ENCODE measurements at places on chromosomes 7 and 10.

- DNase-seq, result no peak
Observed at GRCh38 chr10:86837663-86838062, 81.2 kb downstream of the BMPR1A start.

GRCh38 chr7:70470746-70471145 is 661.2 kb upstream of the GALNT17 start:
- peak; percentile 18 for DNase-seq

DNA sequence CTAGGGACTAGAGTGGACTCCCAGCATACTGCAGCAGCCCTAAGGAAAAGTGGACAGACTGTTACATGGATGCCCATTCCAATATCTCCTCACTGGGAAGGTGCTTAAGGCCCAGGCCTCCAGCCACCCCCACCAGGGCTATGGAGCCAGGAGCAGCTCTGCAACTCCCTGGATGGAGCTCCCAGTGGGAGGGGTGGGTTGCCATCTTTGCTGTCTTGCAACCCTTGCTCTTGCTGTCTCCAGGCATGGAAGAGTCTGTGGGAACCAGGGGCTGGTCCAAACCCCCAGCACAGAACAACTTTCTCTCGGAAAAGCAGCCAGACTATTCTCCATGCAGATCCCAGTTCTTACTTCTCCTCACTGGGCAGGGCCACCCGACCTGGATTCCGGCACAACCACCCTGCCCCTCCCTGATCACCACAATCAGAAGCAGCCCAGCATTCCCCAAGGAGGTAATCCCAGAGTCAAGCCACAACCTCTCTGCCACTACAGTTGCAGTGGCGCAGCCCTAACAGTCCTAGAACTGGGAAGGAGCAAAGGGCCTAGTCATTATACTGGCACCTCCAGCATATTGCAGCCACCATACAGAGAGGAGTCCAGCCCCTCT is 41.8 kb upstream of the ZNF488 start:
- no peak for DNase-seq

DNA sequence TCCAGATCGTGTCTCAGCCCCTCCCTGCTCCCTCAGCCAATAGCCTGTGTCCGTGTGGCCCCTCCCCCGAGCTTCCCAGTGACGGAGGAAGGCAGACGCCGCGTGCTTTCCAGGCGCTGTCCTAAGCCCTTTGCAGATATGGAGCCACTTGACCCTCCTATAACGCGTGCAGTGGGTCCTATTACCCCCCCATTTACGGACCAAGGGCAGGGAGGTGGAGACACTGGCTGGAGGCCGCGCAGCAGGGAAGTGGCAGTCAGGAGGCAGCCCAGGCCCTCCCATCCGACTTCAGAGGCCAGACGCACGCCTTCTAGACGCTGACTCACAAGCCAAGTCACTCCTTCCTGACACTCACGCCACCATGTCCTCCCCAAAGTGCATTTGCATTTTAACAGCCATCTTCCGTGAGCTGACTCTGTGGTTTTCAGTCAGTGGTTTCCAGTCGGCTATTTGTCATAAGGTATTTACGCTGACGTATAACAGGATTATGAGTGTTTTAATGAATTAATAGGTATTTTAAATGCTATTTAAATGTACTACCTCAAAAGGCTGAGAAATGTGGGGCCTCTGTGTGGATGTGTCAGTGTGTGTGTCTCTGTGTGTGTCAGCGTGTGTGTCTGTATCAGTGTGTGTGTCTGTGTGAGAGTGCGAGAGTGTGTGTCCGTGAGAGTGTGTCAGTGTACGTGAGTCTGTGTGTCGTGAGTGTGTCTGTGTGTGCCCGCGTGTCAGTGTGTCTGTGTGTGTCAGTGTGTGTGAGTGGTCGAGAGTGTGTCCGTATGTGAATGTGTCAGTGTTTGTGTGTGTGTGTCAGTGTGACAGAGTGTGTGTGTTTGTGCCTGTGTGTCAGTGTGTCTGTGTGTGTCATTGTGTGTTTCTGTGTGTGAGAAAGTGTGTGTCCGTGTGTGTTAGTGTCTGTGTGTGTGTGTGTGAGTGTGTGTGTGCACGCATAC is 92.0 kb upstream of the INSIG1 start:
- no peak for DNase-seq

GRCh38 chr10:83932245-83932644 is 207.1 kb upstream of the GHITM start:
- DNase-seq, result no peak

- DNase-seq, result no peak
Observed at GRCh38 chr7:31345421-31345820, 4.9 kb upstream of the NEUROD6 start.

- peak; percentile 12 for DNase-seq
Observed at GRCh38 chr10:21097926-21098355, 200.8 kb upstream of the NEBL start.

DNA sequence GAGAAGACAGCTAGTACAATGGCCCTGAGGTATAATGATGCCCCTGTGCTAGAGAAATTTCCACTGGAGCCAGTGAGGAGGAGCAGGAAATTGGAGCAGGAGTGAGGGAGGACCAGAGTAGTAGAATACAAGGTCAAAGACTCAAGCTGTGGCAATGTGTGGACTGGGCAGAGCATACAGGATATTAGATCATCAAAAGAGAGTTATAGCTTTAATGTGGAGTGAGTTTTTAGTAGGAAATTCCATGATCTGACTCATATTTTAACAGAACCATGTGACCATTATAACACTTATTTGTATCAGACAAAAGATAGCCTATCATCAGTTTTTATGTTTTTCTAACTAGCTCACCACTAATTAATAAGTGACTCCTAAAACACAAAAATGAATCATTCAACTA is 154.1 kb downstream of the DGKB start:
- no peak for DNase-seq

GRCh38 chr7:94567396-94567795 is 57.8 kb downstream of the CASD1 start:
- no peak for DNase-seq

DNA sequence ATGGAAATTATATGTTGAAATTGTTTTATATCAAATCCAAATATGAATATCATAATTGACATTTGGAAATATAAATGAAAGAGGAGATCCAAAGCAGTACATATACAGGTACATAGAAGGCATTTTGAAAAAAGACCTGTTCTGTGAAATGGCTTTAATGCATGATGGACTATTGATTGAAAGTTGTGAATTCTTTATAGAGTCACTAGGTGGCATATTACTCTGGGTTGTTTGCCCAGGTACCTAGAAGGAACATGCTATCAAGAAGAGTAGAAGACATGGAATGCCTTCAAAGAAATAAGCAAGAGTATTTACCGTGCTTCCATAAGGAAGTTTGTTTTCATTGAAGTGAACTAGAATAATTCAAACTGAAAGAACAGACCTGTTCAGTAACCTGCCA is 160.0 kb upstream of the ANK3 start:
- peak; percentile 52 for DNase-seq

DNA sequence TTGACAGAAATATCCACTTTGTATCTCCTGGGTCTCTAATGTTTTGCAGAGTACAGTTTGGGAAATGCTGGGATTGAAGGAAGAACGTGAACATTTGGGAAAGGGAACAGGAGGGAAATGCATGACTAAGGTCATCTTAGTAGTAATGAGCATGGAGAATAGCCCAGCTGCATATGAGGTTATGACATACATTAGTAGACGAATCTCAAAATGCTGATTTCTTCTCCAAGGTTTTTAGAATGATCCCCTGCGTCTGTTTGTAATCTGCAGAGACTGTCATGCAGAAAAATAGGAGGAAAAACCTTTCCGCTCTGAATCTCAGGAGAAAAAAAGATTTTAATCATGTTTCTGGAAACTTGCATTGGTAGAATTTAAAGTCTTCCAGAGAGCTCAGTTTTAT is 133.6 kb downstream of the PPP1R9A start:
- DNase-seq, result no peak

DNA sequence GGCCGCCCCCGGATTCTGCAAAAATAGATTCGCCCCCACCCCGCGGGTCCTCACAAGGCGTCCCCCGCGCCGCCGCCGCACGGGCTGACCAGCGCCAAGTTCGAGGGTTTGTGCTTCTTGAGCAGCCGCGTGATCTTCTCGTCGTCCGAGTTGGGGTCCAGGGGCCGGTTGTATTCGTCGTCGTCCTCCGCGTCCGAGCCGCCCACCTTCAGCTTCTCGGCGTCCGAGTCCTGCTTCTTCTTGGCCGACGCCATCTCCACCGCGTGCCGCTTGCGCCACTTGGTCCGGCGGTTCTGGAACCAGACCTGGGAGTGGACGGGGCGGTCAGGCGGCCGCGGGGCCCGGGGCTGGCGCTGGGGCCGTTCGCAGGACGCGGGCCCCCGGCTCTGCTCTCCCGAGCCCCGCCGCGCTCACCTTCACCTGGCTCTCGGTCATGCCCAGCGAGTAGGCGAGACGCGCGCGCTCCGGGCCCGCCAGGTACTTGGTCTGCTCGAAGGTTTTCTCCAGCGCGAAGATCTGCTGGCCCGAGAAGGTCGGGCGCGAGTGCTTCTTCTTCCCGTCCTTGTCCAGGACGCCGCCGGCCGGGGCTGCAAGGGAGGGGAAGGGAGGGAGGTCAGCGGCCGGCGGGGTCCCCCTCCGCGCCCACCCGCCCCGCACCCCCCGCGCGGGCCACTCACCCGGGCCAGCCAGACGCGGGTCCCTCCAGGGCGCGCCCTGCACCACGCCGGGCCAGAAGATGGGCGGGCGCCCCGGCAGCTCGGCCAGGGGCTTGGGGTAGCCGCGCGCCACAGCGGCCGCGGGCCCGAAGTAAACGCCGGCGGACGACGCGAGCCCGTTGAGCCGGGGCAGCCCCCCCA is 853 bp downstream of the NKX6-2 start:
- DNase-seq, result no peak

DNA sequence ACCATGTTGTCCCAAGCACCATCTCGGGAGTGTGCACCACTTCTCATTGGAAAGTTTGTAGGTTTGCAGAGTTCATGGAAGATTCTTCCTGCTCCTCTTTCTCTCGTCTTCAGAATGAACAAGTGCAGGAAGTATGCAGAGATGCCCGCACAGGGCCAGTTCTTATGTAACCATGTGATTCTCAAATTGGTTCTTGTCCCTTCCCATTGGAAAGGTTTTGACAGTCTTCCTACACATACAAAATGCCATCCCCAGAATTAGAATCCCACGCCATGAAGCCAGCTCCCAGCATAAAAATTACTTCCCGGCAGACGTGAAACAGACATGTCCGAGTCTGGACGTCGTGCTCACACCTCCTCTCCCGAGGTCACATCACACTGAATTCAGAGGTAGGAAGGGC is 251.6 kb downstream of the ELMO1 start:
- DNase-seq, result no peak

DNA sequence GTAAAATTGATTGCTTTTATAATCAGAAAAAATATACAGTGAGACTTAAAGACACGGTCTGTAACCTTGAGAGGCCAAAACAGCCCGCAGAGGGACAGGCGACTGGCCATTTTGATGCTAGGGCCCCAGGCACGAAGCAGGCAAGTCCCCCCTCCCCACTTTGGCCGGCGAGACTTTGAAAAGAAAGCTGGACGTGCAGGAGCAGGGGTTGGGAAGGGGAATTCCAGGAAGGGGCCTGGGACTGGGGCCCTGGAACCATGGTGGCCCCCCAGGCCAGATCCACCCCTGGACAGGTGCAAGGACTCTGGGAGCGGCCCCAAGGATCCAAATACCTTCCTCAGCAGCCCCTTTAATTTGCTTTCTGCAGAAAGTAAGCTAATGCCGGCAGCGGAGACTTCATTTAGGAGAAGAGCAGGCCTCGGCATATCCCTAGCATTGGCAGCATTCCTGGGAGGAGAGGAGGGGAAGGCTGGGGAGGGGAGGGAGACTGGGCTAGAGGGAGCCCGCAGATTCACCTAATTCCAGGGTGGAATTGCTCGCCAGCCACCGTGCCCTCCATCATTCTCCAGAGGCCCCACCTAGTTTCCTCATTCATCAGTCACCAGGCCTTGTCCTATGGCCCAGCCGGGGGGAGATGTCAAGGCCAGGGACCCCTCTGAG is 24.9 kb upstream of the TNRC18 start:
- no peak for DNase-seq

DNA sequence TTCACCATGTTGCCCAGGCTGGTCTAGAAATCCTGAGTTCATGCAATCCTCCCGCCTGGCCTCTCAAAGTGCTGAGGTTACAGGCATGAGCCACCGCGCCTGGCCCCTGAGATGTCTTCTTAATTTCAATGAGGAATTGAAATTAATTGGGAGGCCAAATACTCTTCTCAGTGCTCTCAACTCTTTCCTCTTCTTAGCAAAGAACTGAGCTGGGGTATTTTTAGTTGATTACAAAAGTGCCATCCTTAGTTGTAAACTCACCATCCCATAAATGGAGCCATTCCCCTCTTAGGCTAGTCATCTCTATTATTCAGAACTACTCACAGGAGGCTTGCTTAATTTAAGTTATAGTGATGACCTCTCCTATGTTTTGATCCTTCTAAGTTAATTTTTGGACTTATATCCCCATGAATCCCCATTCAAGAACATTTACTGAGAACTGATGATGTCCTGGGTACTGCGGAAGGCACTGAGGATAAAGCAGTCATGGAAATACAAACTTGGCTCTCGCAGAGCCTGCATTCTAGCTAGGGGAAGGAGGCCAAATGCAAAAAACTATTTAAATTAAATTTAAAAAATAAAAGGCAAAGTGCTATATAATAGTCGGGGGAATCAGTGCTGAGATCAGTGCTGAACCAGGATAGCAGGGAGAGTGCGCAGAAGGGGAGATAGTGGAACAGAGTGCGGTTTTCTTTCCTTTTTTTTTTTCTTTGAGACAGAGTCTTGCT is 145.3 kb downstream of the SFMBT2 start:
- DNase-seq, result no peak

- no peak for DNase-seq
Observed at GRCh38 chr10:34730726-34731125, 84.4 kb downstream of the PARD3 start.

DNA sequence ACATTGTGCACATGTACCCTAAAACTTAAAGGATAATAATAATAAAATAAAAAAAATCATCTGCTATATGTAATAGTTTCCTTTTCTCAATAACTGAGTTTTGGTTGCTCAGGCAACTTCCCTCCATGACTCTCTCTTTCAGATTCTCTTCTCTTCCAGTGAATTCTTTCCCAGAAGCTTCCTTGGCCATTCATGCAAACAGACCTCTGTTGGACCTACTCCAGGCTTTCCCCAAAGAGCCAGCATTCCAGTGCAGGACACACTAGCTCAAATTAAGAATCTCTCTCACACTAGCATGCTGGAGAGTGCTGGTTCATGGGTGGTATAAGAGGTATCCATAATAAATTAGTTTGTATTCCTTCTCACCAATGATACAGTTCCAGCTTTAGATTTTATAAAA is 31.0 kb upstream of the ZEB1 start:
- no peak for DNase-seq

GRCh38 chr7:95865716-95866371 is 93.5 kb downstream of the DYNC1I1 start:
- peak; percentile 24 for DNase-seq

GRCh38 chr7:84704380-84704779 is 482.5 kb downstream of the SEMA3D start:
- DNase-seq, result no peak

GRCh38 chr7:41756650-41757182 is 53.8 kb upstream of the INHBA start:
- no peak for DNase-seq

- no peak for DNase-seq
Observed at GRCh38 chr10:31647861-31648260, 280.8 kb downstream of the ARHGAP12 start.

All from NCI-H2227 treated with DMSO at 0.1 percent for 48 hours (cell line).